Stimulated activated memory B cell treated with anti-CD40 and anti-IgM and Interleukin-4, amounts not matched to agents 10 μg/mL and 1 μg/mL and 100 μg/mL, for 72 hours (primary cell): ENCODE measurements at places on chromosomes 4 and X.

DNA sequence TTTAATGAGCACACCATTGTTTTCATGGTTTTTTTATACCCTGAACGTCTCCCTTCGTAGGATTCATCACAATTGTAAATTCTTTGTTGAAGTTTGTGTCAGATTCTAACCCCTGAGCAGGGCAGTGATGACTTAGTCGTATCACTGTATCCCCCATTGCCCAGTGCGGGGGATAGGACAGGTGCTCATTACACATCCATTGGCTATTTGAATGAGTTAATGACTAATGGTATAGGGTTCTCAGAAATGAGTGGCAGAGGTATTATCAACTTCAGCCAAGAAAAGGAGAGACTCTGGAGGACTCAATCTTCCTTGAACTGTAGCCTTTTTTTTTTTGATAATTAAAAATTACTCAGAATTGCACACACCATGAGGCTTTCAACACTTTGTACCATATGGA is 64.6 kb downstream of the SYNPO2 start:
- ATAC-seq = no peak

DNA sequence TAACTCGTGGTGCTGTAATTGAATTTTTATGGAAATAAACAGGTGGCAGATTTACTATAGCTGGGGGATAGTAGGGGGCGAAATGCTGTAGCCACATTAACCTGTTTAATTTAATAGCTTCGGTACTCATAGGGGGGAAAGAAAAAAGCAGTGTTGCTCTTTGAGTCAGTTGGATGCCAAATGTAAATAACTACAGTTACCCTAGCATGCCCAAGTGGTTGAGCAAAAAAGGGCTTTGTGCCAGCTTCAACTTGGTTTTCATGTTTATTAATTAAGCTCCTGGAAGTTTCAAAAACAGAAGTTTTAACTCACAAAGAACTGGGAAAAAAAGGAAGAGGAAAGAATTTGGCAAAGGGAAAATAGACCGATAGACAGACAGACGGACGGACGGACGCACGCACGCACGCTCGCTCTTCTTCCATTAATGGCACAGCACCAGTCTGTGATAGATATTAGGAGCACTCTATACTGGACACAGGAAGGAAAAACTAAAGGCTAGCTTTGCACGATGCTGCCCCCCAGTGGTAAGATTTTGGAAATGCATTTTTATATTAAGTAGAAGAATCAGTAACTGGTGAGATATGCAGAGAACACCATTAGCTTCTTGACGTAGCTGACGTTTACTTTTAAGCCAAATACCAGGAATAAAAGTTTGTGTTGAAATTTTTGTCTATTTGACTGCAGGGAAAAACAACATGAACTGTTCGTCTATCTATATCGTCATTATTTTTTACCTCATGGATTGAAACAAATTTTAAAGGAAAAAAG is 151.8 kb downstream of the SLC7A11 start:
- ATAC-seq = peak; percentile 54

- no peak for ATAC-seq
Measured at GRCh38 chr4:76634220-76634619, 199.2 kb downstream of the SHROOM3 start.

- ATAC-seq = no peak
Measured at GRCh38 chr4:92231511-92231910, 72.3 kb upstream of the GRID2 start.

DNA sequence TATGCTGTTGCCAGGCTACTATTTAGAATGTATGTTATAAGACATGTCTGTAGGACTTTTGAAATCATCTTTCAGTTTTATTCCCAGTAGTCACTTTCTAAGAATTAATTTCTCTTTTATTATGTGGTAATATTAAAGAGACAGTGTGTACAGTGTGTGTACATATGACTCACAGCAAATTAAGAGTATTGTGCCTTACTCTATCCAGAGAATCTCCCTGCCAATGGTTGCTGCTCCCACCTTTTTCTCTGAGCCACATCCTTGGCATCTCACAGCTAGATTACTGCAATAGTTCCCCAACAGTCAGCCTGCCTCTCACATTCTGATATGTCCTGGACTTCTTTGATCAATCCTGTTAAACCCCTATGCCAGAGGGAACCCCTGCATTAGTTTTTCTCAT is 114.5 kb downstream of the ANXA5 start:
- ATAC-seq = no peak

DNA sequence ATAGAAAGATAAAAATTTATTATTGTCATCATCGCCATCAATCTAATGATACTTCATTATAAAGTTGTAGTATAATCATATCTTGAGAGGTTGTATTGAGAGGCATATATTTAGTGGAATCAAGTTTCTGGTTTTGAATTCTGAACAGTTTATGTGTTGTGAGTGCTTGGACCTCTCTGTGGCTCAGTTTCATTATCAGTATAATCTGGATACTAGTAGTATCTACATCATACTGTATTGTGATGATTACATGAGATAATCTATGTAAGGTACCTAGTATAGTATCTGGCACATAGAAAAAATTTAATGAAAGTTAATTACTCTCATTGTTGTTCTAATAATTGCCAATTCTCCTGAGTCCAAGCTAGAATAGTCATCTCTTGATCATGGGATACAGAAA is 161.2 kb upstream of the UBQLN2 start:
- no peak for ATAC-seq

DNA sequence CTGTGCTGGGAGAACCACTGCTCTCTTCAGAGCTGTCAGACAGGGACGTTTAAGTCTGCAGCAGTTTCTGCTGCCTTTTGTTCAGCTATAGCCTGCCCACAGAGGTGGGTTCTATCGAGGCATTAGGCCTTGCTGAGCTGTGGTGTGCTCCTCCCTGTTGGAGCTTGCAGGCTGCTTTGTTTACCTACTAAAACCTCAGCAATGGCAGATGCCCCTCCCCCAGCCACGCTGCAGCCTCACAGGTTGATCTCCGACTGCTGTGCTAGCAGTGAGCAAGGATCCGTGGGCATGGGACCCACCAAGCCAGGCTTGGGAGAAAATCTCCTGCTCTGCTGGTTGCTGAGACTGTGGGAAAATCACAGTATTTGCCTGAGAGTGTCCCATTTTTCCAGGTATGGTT is 133.8 kb upstream of the UBQLN2 start:
- ATAC-seq = no peak

DNA sequence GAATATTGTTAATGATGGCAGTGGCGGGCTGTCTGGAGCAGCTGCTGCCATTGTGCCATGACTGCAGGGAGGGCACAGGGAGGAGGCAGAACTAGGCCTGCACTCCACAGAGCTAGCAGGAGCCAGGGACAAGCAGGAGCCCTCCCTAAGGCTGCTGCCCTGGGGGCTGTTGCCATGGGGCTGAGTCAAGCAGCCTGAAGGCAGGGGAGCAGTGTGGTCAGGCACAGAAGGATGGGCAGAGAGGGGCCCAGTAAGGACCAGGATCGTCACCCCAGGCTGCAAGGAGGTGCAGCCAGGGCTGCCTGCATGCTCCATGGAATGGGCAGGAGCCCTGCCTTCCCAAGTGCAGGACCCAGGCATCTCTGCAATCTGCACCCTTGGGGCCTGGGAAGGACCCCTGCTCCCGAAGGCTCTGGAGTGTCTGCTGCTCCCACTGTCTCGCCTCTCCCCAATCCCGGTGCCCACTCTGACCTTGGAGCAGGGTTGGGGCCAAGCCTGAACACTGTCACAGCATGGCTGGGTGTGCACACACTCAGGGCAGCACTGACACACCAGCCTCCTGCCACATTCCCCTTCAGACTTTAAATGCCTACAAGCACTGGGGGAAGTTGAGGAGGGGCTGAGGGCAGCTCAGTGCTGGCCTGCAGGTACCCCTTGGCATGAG is 98.3 kb upstream of the GALNTL6 start:
- peak; percentile 48 for ATAC-seq

DNA sequence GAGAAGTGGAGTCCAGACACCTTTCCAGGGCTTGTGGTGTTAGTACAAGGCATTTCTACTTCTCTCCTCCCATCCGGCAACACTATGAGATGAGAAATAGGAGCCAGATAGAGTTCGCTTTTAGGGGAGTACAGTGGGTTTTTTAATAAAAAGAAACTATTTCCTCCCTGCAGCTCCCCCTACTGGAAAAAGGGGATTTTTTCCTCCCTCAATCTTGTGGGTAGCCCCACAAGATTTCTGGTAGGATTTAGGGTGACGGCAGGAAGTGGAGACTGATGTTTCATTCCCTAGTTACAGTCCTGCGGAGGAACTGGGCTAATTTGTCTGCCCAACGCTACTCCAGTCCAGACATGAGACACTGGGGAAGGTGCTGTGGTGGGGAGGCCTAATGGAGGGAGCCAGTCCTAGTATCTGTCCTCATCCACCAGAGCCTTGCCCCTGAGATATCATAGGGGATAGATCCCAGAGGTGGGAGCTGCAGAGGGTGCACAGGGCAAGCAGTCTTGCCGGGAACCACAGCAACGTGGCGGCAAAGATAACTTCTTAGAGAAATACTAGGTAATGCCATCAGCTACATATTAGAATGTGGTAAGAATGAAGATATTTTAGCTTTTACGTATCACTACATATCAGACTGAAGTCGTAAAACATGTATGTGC is 45.5 kb upstream of the PRKG2 start:
- no peak for ATAC-seq
